ENCODE measurements at places on chromosomes 2 and 18.

GRCh38 chr18:6778459-6779247, 49.1 kb downstream of the ARHGAP28 start:
- no peak for DNase-seq

DNA sequence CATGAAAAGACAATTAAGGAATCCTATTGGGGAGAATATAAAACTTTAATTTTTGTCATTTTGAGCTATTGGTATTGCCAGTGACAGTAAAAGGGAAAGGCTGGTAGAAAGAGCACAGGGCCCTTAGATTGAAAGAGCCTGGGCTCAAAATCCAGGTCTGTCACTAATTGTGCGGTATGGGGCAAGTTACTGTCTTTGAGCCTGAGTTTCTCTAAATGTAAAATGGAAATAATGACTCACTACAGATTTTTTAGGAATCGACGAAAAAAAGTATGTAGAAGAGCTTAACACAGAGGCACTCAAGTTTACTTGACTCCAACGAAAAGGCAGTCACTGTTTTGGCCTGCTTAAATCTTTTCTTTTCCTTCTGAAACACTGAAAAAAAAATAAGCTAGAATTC, 7.0 kb downstream of the NDUFV2 start:
- peak; percentile 21 for DNase-seq

- no peak for DNase-seq
These were observed 282.9 kb upstream of the TNP1 start for GRCh38 chr2:217142649-217143266.

DNA sequence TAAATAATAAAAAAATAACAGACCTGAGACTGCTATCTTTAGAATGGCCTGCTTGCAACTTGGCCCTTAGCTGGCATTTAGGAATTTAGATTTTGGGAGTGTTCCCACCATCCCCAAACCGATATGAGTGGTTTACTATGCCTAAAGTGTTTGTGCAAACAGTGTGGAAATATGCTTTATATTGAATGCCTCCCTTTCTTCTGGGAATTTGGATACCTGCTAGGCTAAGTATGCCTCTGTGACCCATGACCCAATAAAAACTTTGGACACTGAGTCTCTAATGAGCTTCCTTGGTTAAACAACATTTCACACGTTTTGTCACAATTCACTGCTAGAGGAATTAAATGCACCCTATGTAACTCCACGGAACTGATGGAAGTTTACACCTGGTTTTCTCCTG, 73.2 kb downstream of the BMPR2 start:
- no peak for DNase-seq

GRCh38 chr2:199147216-199147615, 310.5 kb downstream of the SATB2 start:
- peak; percentile 40 for DNase-seq

GRCh38 chr2:73938718-73939352, 12.2 kb downstream of the DGUOK start:
- no peak for DNase-seq

DNA sequence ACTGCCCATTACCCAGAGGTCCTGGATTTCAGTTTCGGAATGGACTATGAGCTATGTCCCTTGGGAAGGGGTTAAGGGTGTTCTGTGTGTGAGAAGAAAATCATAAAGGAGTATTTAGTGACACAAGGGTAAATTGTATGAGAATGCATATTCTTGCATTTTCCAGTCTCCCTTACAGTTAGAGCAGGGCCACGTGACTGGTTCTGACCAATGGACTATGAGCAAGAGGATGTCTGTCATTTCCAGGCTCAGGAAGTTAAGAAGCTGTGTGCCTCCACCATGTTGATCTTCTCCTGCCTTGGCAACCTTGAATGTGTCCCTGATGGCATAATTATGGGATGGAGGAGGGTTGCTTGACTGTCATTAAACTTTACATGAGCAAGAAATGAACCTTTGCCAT, 94.9 kb downstream of the DHRS9 start:
- DNase-seq, result no peak

GRCh38 chr2:55014962-55015939, 35.0 kb downstream of the RTN4 start:
- peak; percentile 28 for DNase-seq

DNA sequence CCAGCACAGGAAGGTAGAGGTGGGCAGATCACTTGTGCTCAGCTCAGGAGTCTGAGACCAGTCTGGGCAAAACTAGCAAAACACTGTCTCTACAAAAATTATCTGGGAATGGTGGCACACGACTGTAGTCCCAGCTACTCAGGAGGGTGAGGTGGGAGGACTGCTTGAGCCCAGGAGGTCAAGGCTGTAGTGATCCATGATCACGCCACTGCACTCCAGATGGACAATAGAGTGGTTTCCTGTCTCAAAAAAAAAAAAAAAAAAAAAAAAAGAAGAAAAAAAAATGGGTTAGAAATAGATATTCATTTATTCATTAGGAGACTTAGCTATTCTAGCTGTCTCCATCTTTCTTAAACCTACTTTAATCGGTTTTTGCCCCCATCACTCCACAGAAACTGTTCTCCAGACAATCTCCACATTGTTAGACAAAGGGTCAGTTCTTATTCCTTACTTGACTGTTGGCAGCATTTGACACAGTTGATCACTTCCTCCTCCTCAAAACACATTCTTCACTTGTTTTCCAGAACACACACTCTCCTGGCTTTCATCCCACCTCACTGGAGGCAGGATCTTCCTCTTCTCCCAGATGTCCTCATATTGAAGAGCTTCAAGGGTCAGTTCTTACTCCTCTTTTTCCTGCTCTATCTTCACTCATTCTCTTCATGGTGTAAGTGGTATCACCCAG, 103.1 kb downstream of the DTNB start:
- DNase-seq, result no peak

DNA sequence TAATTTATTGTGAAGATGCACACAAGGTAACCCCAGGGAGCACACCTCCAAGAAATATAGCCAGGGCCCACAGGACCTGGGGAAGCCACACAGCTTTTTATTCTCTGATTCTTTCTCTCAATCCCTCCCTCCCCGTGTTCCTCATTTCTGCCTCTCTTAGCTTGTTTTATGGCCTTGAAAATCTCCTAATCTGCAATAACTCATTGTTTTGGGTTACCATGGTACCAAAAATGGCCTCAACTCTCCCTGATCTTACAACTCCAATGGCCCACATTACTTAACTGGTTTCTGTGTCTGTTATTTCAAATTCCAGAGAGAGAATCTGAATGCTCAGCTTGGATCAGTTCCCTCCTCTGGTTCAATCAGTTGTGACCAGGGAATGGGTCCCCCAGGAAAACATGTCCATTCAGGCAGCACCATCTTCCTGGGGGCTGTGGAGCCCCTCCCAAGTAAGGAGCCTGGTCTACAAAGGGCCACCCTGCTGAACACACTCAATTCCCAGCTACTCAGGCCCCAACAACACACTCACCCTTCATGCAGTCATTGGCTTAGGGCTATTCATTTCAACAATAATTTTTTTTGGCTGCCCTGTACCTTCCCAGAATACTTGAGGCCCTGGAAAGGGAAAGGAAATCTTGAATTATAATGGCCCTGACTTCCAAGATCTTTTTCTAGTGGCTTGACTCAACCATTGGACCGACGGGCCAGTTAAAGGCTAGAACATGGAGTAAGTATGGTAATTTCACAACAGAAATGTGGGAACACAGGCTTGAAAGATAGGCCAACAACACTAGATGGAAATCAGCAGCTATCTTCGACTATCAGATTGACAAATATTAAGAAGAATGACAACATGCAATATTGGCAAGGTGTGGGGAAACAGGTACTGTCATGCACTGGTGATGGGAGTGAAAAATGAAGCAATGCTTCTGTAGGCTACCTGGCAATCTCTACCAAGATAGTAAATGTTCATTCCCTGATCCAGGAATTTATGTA, 41.6 kb upstream of the ST3GAL5 start:
- no peak for DNase-seq

GRCh38 chr2:114007436-114007835, 117.5 kb downstream of the ACTR3 start:
- no peak for DNase-seq

DNA sequence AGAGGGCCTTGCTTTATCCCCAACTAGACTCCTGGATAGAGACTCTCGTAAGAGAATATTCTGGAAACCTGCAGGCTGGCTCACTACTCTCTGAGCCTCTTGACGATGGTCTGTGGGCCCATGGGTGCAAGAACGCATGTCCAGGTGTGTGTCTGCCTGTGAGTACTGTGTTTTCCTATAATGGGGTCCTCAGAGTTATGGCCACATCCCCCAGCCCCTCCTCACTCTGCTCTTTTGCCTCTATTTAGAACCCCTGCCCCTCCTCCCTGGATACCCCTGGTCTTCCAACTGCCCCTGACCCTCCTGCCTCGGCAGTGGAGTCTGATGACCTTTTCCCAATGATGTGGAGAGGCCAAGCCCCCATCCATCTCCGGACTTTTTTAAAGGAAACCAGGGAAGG, 148.1 kb downstream of the ZFP36L2 start:
- no peak for DNase-seq

DNA sequence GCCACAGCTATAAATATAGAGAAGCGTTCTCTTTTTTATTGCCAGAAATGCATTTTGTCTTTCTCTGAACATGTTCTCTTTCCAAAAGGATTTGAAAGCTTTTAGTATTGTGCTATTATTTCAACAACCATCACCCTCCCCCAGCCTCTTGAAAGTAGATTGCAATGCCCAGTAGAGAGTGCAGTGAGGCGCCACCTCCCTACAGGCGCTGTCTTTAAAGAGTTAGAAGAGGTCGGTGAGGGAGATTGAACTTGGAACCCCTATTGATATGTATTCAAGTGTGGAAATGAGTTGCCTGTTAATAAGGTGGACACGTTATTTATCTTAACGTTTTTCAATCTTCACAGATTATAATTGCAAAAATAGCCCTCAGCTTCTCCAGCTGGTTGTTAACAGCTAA, 360.3 kb downstream of the LRP1B start:
- DNase-seq, result no peak

GRCh38 chr18:3982541-3982940, 472.6 kb downstream of the DLGAP1 start:
- DNase-seq, result no peak

- DNase-seq, result no peak
These were observed 58.0 kb downstream of the ZNF516 start for GRCh38 chr18:76437011-76437410.

DNA sequence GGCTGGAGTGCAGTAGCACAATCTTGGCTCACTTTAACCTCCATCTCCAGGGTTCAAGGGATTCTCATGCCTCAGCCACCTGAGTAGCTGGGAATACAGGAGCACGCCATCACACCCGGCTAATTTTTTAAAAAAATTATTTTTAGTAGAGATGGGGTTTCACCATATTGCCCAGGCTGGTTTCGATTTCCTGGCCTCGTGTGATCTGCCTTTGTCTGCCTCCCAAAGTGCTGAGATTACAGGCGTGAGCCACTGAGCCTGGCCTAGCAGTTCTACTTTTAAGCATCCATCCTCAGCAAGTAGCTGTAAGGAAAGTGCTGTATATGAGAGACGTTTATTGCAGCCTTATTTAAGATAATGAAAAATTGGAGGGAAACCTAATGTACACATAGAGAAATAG, 79.7 kb downstream of the ZDBF2 start:
- DNase-seq, result no peak

DNA sequence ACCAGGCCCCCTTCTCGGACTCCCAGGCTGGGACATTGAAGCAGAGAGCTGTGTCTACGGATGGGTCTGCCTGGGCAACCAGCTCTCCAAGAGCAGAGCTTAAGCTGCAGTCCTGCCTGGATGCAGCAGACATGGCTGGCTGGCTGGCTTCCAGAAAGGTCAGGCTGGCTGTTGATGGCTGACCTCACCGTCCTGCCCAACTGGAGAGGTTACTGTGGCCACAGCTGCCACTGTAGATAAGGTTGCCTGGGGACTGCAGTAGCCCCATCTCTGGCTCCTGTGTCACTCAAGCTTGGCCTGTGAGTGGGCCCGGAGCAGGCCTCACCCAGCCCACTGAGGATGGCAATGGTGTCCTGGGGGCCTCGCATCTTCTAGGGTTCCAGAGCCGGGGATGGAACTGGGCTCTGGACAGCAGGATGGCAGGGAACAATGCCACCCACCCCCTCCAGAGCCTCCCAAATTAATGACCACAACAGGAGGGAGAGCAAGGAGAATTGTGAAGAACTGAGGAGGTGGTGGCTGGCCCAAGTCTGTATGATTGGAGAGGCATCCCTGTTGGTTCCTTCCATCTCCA, 37.0 kb upstream of the FOSL2 start:
- DNase-seq, result no peak

GRCh38 chr2:74532222-74532621, 2.5 kb downstream of the HTRA2 start:
- peak; percentile 51 for DNase-seq

DNA sequence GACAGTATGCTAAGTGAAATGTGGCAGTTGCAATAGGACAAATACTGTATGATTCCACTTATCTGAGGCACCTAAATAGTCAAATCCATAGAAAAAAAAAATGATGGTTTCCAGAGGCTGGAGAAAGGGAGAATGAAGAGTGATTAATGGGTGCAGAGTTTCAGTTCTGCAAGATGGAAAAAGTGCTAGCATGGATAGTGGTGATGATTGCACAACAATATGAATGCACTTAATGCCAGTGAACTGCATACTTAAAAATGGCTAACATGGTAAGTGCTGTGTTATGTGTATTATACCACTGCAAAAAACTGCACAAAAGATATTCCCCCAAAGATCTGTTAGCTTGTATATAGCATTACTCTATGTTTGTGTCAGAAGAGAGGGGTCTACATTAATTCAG, 185.4 kb downstream of the INHBB start:
- DNase-seq, result no peak

DNA sequence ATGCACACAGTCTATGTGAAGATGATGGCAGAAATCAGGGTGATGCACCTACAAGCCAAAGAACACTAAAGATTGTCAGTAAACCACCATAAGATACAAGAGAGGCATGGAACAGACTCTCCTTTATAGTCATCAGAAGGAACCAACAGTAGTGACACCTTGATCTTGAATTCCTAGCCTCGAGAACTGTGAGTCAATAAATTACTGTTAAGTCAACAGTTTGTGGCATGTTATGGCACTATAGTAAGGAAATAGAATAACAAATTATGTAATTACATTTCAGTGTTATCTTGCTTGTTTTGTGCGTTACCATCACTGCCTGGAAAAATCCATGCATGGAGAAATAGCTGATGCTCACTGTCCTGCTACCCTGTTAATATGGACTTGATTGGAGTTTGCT, 110.2 kb upstream of the LRP1B start:
- no peak for DNase-seq

- DNase-seq, result no peak
These were observed 212.2 kb downstream of the CAMKMT start for GRCh38 chr2:44573996-44574395.

GRCh38 chr2:240644171-240644651, 18.9 kb downstream of the GPR35 start:
- no peak for DNase-seq

Measured in skin of body (tissue), 3 donors.